ENCODE measurements at places on chromosomes 5 and 9.

- DNase-seq: no peak
These were observed 390.1 kb downstream of the CCDC171 start for GRCh38 chr9:15942831-15943424.

DNA sequence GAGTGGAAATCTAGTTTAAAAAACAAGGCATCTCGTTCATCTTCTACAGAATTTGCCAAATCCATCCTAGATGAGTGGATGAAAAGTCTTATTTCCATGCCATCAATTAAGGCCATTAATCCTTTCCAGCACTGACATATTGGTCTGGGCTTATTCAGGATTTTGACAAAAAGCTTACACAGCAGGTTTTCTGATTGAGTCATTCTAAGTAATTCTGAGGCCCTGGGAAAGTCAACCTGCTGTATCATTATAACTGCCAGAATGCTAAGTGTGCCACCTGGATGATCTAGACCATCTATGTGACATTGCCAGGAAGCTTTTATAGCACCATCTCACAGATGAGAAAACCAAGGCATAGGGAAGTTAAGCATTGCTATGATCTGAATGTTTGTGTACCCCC, 132.1 kb upstream of the MAP3K1 start:
- DNase-seq: no peak

- DNase-seq: no peak
These were observed 11.3 kb downstream of the FRMD3 start for GRCh38 chr9:83526901-83527300.

DNA sequence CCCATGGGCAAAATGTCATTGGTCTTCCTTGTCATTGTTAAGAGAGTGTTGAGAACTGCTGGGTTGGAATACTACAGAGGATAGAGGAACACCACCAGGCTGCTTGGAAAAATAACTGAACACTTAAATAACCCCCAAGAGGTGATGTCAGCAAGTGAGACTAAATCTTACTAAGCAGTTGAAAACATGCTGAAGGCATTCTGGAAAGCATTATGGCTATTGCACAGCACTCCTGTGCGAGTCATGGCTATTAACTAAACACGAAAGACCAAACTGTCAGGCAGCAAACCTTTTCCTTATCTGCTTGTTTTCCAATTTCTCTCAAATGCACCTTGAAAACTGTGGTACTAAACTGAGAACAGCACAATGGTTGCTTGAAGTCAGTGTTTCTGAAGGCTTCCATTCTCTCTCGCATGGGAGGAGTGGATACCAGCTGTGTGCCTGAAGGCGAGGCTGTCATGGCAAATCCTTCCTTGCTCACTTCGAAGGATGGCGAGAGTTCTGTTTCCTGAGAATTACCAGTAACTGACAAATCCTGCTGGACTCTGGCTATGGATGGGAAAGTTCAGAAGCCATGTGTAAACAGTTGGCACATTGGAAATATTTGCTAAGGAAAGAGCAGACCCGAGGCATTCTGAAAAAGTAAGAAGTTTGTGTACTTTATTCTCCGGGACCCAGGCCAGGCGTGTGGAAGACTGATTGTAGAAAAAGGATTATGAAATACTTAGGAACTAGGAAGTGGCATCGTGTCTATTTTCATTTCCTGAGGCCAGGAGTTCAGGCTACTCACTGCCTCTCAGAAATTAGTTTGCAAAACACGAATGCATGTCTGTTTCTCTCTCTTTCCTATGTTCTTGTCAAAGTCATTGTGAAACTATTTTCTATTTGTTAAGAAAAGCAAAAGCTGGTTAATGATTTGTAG, 182.1 kb downstream of the DMRT2 start:
- DNase-seq: no peak

DNA sequence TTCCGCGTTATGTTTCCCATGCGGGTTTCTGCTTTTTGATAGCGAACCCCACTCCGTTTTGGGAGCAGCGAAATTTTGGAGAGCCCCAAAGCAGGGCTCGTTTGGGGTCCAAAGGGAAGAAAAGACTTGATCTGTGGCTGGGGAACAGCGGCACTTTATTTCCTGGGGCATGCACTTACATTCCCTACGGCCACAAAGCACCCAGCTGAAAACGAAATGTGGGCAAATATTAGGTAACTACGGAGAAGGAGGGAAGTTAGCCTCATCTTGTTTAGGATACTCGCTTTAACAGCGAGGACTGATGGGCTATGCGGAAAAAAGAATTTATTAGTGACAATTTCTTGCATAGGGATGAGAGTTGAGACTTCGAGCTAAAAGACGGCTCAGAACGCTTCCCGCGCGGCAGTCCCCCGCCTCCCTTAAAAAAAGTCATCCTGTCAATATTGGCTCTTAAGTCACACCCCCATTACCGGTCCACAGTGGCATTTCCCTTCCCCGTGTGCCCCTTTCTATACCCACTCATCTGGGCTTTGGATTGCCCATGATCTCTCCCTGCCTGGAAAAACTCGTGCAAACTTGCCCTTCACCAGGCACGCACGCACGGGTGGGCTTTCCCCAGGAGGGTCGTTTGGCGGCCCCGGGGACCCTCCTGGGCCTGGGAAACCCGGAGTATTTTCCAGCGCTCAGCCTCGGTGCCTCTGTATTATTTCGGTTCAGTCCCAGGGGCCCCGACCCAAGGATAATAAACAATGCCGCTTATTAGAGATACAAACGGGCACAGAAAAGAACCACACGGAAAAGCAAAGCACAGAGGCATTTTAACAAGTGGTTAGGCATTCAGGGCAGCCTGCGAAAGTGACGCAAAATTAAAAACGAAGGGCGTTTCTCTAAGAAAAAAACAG, 35.8 kb upstream of the NFIB start:
- no peak for DNase-seq

GRCh38 chr9:114316605-114317230, 6.2 kb upstream of the ORM1 start:
- DNase-seq: no peak

DNA sequence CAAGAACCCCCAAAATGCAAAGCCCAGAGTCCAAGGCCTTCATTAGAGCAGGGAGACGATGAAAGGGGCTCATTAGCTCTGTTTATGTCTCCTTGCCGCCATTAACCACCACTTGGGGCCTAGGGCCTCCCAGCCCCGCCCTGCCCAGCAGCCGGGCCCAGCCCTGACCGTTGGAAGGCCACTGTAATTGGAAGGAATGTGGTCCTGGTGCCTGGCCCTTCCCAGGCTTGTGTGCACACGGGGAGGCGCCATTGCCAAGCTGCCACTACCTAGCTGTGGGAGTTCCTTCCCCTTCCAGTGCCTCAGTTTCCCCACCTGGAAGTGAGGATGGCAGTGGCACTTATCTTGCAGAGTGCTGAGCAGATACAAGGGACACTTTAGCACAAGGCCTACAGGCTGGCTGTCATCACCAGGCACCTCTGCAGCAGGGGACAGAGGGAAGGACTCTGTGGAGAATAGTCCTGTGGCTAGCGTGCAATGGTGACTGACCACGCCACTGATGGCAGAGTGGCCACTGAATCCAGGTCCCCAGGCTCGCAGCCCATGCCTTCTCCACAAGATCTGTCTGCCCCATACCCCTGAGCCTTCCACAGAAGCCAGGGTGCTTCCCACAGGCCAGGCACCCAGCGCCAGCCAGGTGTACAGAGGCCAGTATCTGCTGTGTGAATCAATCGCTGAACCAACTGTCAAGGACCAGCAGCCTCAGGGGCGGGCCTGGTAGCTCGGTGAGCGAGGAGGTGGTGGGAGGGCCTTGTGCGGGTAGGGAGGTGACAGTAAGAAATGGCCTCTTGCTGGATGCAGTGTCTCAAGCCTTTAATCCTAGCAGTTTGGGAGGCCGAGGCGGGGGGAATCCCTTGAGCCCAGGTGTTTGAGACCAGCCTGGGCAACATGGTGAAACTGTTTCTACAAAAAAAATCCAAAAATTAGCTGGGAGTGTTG, 20.8 kb downstream of the GBGT1 start:
- DNase-seq: no peak

DNA sequence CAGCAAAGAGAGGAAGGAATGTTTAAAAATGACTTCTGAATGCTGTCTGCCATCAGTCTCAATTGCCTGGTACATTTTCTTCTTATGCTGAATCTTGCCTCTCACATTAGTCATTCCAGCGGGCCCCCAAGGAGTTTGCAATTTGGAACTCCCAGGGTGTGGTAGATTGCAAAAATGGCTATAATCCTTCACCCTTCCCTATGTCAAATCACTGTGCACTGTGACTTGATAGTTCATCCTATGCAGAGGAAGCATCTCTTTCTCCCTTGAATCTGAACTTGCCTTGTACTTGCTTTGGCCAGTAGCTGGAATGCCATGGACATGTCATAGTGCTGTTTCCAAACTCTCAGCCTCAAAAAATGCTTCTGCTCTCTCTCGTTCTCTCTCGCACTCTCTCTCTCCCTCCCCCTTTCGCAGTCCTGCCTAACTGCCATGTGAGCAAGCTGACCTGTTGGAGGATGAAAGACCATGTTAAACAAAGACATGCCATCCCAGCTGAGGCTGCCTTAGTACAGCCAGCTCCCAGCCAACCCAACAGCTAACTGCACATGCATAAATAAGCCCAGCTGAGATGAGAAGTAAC, 284.0 kb upstream of the TLE4 start:
- DNase-seq: no peak

DNA sequence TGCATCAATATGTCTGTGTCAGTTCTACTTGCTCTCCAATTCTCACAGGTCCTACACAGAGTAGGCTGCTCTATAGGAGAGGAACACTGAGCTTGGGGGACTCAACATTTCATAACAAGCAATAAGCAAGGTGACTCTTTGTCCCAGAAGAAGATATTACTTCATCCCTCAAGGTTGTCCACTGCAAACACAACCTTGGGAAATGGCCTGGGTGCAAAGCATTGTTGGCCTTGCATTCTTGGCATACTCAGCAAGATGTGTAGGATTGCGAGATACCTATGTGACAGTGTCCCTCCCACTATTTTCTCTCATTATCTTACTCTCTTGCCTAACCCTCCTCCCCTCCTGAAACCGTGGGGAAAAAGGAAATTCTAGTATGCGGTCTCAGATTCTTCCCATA, 169.8 kb upstream of the FREM1 start:
- DNase-seq: no peak

GRCh38 chr9:79120941-79121340, 450.8 kb upstream of the TLE4 start:
- no peak for DNase-seq

GRCh38 chr5:96344678-96345577, 88.1 kb downstream of the PCSK1 start:
- DNase-seq: peak; percentile 77

- no peak for DNase-seq
These were observed 102.4 kb downstream of the UBE2R2 start for GRCh38 chr9:33919276-33919897.

GRCh38 chr9:77598524-77598923, 49.6 kb downstream of the GNA14 start:
- peak; percentile 26 for DNase-seq

DNA sequence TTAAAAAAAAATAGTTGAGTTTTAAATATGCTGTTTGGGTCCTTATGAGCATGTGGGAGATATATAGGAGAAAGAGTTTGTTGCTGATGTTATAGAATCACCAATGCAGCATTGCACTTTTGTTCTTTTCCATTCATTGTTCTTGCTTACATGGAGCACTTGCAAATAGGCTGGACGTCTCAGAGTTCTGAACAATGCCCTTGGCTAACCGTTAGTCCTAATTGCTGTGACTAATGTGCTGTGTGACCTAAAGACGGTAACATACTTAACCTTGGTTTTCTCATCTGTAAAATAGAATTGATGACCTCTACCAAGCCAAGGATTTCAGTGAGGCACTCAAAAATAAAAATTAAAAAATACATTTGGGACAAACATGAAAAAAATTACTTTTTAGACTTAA, 29.8 kb downstream of the PIK3R1 start:
- DNase-seq: no peak

Measured in NCI-H2081 (cell line).